ENCODE measurements at places on chromosomes 2 and 18.

GRCh38 chr18:53375621-53376020, 848.8 kb downstream of the MBD2 start:
- no peak for DNase-seq

GRCh38 chr2:226674123-226674522, 125.5 kb downstream of the IRS1 start:
- DNase-seq = no peak

DNA sequence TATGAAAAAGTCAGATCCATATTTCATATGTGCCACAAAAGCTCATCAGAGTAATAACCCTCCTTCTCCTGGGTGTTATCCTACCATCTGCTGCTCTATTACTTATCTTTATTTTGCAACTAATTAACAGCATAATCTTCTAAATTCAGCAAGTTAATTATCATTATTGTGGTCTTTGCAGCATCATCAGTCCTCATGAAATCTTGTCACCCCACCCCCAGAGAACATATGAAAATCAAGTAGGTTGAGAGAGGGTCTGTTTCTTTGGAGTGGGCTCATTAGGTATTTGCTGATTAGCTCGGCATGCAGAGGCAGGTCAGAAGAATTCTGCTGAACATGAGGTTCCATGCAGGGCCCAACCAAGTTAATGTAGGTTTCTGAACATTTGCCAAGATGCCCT, 64.8 kb downstream of the ATF2 start:
- DNase-seq = no peak

DNA sequence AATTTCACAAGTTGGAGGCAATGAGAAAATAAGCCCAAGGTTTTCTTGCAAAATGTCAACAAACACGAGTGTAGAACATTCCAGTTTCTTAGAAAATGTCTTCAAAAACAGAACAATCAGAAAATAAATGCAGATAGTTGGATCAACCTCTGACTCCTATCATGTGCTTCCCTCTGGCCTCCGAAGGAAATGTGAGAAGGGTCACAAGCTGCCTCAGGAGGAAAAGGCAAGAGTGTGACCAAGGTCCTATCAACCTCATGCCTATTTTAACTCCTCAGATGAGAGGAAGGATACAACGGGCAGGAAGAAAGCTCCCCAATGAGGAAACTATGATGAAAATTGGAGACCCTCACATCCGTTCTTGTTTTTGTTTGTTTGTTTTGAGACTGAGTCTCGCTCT, 7.9 kb downstream of the SCYGR5 start:
- no peak for DNase-seq

DNA sequence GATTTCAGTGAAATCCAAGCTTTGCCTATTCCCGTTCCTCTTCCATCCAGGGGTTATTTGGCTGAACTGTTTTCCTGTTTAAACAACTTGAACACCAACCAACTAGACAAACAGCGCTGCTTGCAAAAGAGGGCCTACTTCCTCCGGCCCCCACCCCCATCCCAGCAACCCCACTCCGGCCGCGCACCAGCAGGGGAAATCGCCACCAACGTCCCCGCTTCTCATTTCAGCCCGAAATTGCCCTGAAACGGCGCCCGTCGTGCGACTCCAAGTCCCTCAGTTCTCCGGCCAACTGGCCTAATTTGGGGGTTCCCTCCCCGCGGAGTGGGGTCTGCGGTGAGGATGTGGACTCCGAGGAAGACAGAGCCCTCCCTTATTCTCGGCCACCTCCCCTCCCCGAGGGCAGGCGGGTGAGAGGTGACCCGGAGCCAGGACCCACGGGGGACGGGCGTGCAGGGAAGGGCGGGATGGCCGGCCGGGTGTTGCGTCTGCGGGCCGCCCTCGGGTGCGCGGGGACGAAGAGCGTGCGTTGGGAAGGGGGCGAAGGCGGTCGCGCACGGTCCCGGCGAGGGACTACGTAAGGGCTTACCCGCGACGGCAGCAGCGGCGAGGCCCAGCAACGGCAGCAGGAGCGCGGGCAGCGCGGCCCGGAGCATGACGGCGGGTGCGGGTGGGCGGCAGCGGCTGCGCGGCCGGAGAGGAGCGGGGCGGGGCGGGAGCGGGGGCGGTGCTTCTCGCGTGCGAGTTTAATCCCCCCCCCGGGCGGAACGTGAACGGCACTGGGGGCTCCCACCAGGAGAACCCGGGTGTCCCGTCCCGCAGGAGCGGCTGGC, at the start of gene CD302:
Gene CD302 (minus strand): TSS at position 666 of the 833 bp plus-strand sequence. CDS start 10 bp downstream, at position 656.
- peak; percentile 27 for DNase-seq

DNA sequence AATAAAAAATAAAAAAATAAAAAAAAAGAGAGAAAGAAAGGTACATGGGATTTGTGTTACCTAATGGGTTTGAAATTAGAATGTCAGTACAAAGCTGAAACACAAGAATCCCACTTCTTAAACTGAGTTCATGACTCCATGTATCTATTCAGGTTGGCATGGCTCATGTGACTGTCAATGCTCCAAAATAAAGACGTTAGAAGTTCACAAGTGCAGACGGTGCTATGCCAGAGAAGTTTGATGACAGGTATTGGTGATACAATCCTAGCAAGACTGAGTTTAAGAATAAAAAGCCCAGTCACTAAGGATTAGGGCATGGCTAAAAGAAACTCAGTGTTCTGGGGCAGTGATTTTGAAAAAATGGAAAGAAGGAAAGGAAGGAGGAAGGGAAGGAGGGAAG, 254.3 kb downstream of the XIRP2 start:
- DNase-seq = no peak

DNA sequence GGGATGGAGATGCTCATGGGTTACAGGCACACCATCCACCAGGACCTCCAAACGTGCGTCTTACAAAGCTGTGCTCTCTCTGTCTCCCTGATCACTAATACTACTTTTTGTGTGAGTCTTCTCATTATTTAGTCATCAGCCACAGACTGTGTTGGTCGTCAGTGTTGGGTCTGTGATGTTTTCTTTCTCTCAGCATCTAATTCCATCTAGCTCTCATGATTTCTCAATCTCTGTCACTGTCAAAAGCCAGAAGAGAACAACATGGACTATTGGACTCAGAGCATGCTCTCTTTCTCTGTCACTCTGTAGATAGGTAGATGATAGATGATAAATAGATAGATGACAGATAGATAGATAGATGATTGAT, 6.0 kb upstream of the ARL4C start:
- no peak for DNase-seq

- DNase-seq = no peak
Observed at GRCh38 chr2:158953454-158953853, 15.0 kb upstream of the TANC1 start.

DNA sequence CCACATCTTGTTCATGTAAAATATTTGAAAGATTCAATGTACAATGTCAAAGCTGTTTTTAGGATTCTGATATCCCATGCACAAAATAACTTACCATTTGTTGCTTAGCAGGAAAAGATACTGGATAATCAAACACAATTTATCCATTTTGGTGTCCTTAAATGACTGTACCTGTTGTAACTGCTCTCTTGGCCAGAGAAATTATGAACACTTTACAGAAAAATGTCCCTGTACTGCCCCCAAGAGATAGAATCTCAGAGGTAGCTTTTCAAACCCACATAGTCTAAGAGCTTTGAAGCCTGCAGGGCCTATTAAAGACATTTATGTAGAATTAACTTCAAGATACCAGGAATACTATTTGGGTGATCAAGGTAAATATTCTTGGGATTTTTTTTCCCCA, 12.2 kb upstream of the ME2 start:
- no peak for DNase-seq

- DNase-seq = no peak
Observed at GRCh38 chr2:135962366-135963123, 22.9 kb downstream of the DARS1 start.
